ENCODE measurements at places on chromosomes 1 and 21.

GRCh38 chr1:178122283-178122682 is 28.4 kb downstream of the RASAL2 start:
- no peak for DNase-seq

GRCh38 chr1:118073648-118074435 is 111.2 kb downstream of the SPAG17 start:
- DNase-seq = no peak

GRCh38 chr1:224502459-224503160 is 68.0 kb upstream of the WDR26 start:
- no peak for DNase-seq

- DNase-seq = no peak
Measured at GRCh38 chr1:198529414-198529813, 11.1 kb downstream of the ATP6V1G3 start.

DNA sequence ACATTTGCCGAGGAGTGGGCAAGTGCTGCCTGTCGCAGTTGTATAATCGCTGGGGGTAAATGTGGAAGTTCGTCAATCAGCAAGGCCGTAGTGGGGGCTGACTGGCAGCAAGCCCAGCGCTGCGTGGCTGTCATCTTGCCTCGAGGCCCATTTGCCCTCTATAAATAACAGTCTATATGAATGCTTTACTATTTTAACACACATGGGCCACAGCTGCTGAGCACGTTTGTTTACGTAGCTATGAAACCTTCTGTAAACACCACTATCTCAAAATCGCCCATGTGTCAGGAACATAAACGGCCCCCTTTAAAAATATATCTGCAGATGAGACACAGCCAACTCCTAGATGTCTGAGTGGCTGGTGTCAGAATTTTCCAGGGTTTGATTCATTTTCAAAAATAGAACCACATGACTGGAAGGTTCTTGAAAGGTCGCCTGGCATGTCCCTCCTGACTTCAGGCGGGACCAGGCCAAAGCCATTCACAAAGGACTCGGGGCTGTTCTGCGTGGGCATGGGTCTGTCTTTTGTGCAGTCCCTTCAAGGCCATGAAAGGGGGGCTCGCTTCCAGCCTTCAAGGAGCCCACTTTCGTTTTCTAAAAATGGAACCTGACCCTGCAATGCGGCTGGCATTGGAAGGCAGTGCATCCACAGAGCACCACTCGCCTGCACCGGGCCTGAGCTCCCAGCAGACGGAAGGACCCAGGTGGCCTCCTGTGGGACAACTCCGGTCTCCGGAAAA is 205.5 kb downstream of the KCNJ6 start:
- DNase-seq = no peak

- no peak for DNase-seq
Measured at GRCh38 chr1:164671966-164672571, 113.1 kb downstream of the PBX1 start.

- DNase-seq = no peak
Measured at GRCh38 chr1:31788825-31789256, 24.7 kb upstream of the ADGRB2 start.

GRCh38 chr1:163337631-163338030 is 15.9 kb downstream of the NUF2 start:
- DNase-seq = no peak

DNA sequence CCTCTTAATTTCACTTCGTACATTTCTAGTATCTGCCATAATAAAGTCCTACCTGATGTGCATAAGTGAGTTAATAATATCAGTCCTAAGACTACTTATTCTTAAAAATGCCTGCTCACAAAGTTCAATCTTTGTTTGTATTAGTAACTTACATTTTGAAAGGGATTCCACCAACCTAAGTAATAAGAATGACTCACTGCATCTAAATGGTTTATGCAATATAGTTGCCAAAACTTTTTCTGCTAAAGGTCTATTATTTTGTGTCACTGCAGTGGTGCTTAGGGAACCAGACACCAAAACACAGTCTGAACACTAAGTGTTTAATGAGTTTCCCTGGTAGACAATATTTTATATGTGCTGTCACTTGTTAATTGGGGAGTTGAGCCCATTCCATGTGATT is 1.8 kb downstream of the ZNF669 start:
- no peak for DNase-seq
